ENCODE measurements at places on chromosomes 11 and 22.

- DNase-seq = no peak
Measured at GRCh38 chr11:65642014-65642671, 4.2 kb downstream of the SIPA1 start.

GRCh38 chr11:5232176-5232575 is 2.1 kb downstream of the HBD start:
- DNase-seq = no peak

- DNase-seq = no peak
Measured at GRCh38 chr11:8230921-8231847, 32.5 kb downstream of the LMO1 start.

GRCh38 chr11:128724891-128725611 is 31.2 kb downstream of the FLI1 start:
- no peak for DNase-seq

- DNase-seq = peak; percentile 18
Measured at GRCh38 chr11:88484873-88485621, 147.5 kb upstream of the CTSC start.

DNA sequence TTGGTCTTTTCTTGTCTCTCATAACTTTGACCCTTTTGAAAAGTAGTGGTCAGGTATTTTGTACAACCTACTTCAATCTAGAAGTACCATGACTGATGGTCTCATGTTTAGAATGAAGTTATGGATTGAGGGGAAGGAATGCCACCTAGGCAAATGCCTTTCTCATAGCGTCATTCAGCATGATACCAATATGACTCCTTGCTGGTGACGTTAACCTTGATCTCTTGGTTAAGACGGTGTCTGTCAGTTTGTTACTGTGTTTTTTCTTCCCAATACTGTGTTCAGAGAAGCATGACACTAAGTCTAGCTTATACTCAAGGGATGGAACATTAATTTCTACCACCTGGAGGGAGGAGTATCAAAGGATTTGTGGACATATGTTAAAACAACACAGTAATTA is 130.9 kb downstream of the KIF18A start:
- DNase-seq = no peak

DNA sequence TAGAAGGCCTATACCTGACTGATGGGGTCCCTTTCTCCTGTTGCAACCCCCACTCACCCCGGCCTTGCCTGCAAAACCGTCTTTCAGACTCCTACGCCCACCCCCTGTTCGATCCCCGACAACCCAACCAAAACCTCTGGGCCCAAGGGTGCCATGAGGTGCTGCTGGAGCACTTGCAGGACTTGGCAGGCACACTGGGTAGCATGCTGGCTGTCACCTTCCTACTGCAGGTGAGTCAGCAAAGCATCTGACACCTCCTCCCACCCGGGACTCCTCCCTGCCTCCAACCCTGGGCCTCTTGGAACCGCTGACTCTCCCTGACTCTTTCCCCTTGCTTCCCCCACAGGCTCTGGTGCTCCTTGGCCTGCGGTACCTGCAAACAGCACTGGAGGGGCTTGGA is 1.2 kb downstream of the ROM1 start:
- no peak for DNase-seq

DNA sequence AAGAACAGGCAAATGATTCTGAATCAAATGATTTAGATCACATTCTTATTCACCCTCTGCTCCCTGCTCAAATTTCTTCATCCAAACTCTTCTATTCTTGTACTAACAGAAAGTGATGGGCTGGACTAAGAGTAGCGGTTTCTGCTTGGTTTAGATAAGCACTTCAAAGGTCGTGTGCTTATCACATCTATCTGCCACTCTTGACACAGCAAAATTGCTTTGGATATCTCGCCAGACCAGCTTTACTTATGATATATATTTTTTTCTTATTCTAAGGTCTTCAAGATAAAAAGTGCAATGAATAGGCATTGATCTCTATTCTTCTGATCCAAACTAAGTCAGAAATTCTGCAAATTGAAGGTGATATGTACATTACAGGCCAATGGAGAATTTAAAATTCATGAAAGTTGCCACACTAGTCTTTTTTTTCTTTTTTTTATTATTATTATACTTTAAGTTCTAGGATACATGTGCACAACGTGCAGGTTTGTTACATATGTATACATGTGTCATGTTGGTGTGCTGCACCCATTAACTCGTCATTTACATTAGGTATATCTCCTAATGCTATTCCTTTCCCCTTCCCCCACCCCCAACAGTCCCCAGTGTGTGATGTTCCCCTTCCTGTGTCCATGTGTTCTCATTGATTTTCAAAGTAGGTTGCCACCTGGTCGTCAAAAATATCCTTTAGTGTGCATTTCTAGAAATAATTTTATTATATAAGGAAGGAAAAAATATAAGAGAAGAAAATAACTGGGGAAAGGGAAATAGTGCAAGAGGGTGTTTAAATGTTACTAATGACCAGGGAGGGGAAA is 1941.0 kb upstream of the RAG2 start:
- no peak for DNase-seq

DNA sequence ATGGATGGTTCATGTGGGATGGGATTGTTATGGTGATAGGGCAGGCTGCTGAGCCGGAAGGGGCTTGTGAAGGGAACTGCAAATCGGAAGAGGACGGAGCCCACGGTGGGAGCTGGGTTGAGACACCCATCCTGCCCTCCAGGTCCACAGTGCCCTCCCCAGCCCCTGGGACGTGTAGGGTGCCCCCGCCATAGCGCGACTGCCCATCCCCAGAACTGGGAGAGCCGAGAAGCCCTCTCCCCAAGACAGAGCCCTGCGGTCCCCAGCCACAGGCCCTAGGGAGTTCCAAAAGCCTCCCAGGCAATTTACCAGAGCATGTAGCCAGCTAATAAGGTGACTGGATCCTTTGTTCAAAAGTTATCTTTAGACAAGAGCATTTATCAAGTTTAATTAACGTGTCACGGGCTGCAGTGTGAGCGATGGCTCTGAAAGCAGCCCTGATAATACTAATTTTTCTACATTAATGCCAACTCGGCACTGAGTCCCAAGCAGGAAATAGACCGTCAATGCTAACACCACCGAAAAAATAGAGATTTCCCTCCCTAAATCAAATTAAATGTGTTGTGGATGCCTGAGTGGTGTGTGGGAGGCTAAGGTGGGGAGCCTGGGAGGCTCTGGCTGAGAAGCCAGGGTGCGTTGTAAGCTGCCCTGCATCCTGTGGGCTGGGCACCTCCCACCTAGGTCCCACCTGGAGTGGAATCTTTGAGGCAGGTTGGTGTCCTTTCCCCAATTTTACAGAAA is 76.8 kb upstream of the RTL6 start:
- DNase-seq = no peak

GRCh38 chr22:43186272-43187170 is at the start of gene TTLL12:
Gene TTLL12 (minus strand): TSS chr22:43187134. CDS start chr22:43187069, 65 bp downstream.
- peak; percentile 41 for DNase-seq

DNA sequence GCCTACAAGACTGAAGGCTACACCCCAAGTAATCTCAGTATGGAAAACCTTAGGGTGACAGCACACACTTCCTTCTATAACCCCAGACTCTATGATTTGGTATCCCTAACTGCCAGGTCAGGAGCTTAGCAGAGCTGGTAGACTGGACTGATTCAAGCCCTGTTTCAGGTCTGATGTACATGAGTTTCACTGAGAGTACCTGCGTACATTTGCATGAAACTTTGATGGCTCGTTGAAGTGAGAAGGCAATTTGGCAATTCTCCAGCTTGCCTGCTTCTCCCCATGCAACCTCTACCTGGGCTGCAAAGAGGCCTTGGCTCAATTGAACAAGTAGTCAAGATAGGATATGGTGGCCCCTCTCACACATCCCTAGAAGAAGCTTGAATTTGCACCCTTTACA is 10.2 kb downstream of the FIBIN start:
- DNase-seq = no peak

DNA sequence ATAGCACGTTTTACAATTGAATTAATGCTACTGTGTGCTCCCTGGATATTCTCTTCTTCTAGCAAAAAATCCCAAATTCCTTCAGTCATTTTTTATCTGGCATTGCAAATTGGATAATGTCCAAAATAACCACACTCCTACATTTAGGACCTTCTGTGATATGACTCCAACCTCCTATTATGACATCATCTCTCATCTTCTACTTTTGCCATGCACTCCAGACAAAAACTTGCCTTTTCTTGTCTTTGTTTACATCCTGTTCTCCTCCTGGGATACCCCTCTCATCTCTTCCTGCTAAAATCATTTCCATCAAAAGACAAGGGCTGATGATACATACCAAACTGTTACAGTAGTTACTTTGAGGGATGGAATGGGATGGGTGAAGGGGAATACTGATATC is 20.6 kb upstream of the TMEM218 start:
- no peak for DNase-seq

DNA sequence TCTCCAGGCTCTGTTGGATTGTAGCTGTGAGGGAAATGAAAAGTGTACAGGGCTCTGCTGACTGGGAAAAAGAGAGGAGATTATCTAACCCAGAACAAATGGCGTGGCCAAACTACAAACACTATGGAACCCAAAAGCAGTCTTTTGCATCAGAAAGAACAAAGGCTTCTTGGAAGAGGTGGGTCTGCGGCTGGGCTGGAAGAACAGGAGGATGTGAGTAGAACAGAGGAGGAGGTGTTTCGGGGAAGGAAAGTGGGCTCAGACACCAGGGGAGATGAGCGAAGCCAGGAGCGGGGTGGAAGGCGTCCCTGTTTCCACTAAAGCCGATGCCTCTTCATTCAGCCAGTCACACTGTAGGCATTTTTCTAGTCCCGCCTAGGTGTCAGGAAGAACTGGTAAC is 12.0 kb downstream of the OVOL1 start:
- DNase-seq = no peak

GRCh38 chr11:111378861-111379601 is at the start of gene POU2AF1:
Gene POU2AF1 (minus strand): TSS chr11:111379275. CDS start chr11:111379177, 98 bp downstream.
- DNase-seq = peak; percentile 63

DNA sequence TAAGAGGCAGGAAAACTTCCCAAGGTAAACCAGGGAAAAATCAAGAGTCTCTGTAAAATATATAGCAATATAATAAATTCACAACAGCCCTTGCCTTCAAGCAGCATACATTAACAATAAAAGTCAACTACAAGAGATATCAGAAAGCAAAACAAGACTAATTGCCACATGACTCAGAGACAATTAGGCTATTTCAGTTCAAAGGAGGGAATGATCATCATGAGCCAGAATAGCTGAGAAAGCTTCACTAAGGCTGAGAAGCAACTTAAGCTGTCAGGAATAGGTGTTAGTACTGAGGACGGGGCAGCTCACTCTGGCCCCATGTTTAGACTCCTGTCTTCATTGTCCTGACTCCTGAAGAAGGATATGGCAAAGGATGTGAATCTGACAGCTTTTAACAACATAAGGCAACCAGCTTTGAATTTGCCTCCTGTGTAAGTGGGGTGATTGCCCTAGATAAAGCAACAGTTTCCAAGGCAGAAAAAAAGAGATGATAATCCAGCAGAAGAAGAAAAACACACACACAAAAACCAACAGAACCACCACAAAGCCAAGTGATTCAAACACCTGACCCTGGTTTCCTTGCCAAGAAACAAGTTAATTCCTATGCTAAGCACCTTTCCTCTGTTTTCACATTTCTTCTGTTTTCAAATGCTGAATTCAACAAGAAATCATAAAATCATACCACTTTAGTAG is 60.8 kb downstream of the SIK3 start:
- DNase-seq = no peak

DNA sequence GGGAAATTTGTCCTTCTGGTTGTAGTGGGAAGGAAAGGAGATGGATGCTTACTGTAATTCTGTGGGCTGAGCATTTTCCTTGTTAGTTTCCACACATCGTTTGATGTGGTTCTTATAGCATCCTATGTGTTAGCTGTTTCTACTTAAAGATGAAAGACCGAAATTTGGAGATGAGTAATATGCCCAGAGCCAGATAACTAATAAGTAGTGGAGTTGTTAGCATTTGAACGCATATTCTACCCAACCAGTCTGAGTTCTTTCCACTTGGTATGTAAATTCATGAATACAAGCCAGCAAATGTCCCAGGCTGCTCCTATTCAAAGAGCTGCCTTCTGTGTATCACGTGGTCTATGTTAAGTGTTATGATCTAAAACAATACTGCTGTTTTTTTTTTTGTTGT is 14.6 kb downstream of the SPECC1L start:
- DNase-seq = no peak

DNA sequence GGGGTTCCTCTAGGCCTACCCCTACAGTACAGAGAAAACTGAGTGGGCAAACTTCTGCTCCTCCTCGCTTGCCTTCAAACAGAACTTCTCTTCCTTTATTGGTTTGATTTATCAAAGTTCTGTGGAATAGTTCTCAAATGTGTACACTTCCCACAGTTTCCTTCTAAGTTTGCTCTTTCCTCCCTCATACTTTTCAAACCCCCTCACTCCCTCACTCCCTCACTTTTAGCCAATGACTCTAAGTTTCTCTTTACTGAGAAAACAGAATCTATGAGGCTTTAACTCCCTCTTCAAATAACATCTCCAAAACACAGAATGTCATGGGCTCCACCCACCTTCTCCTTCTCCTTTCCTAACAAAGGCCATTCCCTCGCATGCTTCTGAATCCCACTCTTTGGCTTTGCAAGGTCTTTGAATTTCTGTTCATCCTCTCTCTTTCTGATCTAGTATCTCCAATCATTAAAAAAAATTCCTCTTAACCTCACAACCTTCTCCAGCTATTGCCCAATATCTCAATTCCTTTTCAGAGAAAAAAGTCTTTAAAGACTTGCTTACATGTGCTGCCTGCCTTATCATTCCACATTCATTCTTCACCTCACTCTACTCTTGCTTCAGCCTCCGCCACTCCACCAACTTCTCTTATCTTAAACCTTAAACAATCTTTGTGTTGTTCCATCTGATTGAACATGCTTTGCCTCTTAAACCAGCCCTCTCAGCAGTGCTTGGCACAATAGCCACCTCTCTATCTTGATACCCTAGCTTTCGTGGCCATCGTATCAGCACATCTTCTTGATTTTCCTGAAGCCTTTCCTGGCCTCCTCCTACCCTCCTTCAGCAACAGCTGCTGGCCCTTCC is 57.2 kb downstream of the DDI1 start:
- DNase-seq = no peak

DNA sequence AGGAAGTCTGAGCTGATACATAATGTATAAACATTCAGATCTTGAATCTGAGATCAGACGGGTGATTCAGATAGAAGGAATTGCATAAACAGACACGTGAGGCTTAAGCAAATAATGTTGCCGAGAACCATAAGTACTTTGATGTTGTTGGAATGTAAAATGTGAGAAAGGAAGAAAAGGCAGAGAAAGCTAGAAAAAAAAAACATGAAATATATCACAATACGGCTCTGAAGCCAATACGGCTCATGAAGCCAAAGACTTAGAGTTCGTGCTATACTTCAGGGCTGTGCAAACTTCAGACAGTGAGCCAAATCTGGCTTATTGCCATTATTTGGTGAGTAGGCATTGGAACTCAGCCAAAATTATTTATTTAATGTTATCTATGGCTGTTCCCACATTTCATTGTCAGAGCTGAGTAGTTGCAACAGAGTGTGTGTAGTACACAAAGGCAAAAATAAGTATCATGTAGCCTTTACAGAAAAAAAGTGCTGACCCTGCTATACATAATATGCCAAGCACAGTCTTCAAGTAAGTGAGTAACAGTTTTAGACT is 673.3 kb downstream of the CNTN5 start:
- no peak for DNase-seq

- DNase-seq = no peak
Measured at GRCh38 chr22:26665813-26666231, 8.4 kb downstream of the MIAT start.

All from stimulated activated CD4-positive, alpha-beta T cell treated with anti-CD3 and anti-CD28 coated beads, Interleukin-2, amount 100 ng/mL, for 48 hours (primary cell).